Karpas-422 (cell line): ENCODE measurements at places on chromosomes 7 and 10. TPM values are rescaled to one million over a fixed set of nuclear protein-coding genes. Genes with fewer than 3 reads are reported as not detected.

CCDC172 gene
- not detected in 2 replicates for total RNA-seq

SFRP4 gene
- total RNA-seq = not detected in 2 replicates

BAZ1B gene
- 49.0 and 51.2 TPM in 2 replicates for total RNA-seq

DNA sequence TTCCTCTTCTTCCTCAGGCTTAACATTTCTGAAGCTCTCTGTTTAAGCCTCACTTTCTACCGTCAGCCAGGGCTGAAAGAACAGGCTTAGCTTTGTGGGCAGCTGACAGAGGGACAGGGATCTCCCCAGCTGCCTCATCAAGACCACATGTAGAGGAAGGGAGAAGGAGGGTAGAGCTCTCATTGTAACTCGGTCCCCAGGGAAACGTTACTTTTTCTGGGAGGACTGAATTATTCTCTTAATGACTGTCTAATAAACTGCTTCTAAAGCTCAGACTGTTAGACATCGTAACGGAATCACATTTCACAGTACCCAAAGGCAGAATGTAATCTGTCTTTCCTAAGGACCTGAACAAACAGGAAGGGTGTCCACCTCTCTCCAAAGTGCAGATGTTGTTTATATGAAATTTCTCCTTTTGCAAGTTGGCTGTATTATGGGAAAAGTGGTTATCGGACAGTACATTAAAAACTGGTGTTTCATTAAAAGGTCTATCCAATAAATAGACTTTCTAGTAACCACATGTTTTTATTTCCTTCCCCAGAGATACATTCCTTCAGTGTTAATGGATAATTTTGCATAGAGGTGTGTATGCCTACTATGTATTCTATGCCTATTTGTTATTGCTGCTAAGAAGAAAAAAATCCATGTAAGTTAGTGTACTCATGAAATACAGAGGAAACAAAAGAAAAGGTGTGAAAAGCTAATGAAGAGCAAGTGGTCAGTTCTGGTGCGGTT is 144.2 kb downstream of the CTTNBP2 start:
- H3K4me3 ChIP-seq = no peak overlapping the region
- no peaks in the 10 kb centered on the region for H3K36me3 ChIP-seq
- DNase-seq = no peak
- H3K4me1 ChIP-seq = no peaks in the 10 kb centered on the region

GCK gene
- total RNA-seq = not detected in 2 replicates

PRRT4 gene
- not detected in 2 replicates for total RNA-seq

- no peak overlapping the region for H3K4me3 ChIP-seq
- no peaks in the 10 kb centered on the region for H3K27me3 ChIP-seq
- no peaks in the 10 kb centered on the region for H3K4me1 ChIP-seq
- no peak overlapping the region for H3K27ac ChIP-seq
Measured at GRCh38 chr10:89537364-89537763, 2.0 kb upstream of the SLC16A12 start.

DNA sequence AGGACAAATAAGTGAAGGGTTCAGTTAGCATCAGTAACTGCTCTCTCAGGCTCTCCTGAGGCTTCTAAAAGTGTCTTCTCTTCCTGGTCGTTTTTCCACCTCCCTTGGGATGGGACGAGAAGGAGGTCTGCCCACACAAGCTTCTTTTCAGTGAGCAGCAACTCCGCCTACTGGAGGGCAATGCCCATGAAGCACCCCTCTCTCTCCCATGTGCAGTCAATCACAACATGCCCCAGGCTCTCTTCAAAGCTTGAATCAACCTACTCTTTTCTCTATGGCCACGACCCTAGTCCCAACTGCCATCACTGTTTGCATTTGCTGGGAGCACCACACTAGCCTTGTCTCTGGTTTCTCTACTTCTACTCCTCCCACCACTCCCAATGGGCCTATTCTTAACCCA is 135.6 kb downstream of the RPS24 start:
- H3K4me3 ChIP-seq = no peak overlapping the region
- H3K4me1 ChIP-seq = peaks cover 50% of the 10 kb centered on the region
- H3K36me3 ChIP-seq = no peaks in the 10 kb centered on the region
- DNase-seq = no peak

GRCh38 chr7:87202705-87203104 is 16.8 kb downstream of the TMEM243 start:
- H3K27me3 ChIP-seq = no peaks in the 10 kb centered on the region
- peaks cover 83% of the 10 kb centered on the region for H3K36me3 ChIP-seq
- no peak for DNase-seq
- no peak overlapping the region for H3K4me3 ChIP-seq
- H3K4me1 ChIP-seq = peaks cover 10% of the 10 kb centered on the region
